GM12865 (cell line): ENCODE measurements at places on chromosomes 16 and 17.
A peak's percentile ranks its signal among the peaks of the same experiment; 100 is the strongest.

- DNase-seq, result no peak
Measured at GRCh38 chr17:69851736-69852135, 223.3 kb upstream of the KCNJ16 start.

DNA sequence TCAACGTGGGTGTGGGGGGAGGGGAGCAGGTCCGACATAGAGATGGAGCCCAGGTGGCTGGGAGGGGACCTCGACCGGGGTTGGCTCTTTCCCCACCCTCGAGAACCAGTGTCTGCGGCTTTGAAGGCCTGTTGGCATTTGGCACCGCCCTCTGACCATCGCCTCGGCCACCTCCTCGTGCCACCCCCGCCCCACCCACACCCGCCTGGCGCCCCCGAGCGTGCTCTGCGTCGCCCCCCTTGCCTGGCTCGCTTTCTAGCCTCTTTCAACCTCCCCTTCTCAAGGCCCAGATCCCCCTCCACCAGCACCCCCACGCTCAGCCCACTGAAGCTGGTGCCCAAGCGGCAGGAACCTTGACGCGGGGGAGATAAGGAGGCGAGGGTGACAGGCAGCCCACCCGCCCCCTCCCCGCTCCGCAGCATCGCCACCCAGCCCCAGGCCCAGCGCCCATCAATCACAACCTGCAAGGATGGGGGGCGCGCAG is 619 bp downstream of the CACNB1 start:
- peak; percentile 70 for DNase-seq

GRCh38 chr16:9797306-9797705 is 384.9 kb downstream of the GRIN2A start:
- DNase-seq, result no peak

GRCh38 chr17:46928467-46929261 is 5.7 kb downstream of the GOSR2 start:
- DNase-seq, result no peak

GRCh38 chr16:10738231-10739077 is 5.2 kb upstream of the NUBP1 start:
- DNase-seq, result peak; percentile 93

- no peak for DNase-seq
Measured at GRCh38 chr17:73478768-73479424, 165.3 kb downstream of the SDK2 start.

GRCh38 chr17:64130559-64131001 is 636 bp upstream of the ERN1 start:
- peak; percentile 80 for DNase-seq

DNA sequence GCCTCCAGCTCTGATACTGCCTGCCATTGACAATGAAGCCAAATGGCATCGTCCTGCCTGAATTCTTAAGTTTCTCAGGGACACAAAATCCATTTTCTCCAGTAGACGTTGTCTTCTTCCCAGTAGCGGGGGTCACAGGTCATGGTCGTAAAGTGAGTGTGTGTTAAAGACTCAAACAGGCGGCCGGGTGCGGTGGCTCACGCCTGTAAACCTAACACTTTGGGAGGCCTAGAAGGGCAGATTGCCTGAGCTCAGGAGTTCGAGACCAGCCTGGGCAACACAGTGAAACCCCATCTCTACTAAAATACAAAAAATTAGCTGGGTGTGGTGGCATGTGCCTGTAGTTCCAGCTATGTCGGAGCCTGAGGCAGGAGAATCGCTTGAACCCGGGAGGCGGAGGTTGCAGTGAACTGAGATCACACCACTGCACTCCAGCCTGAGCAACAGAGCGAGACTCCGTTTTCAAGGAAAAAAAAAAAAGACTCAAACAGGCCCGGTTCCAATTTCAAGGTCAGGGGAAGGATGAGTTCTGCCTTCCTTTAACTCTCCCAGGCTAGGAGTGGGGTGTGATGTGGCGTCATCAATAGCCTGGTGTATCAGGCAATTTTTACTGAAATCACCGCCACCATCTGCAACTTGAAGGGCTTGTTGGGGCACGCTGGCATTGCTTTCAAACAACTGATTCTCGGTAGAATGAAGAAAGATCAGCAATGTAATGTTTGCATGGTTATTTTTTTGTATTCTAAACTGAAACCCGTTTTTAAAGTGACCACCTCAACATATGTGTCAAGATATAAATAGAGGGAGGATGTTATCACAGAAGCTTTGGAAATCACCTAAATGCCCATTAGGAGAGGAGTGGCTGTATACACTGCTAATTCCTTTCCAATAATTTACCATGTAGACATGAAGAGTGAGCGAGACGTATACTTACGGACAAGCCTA is 91.0 kb downstream of the WSCD1 start:
- DNase-seq, result peak; percentile 50

DNA sequence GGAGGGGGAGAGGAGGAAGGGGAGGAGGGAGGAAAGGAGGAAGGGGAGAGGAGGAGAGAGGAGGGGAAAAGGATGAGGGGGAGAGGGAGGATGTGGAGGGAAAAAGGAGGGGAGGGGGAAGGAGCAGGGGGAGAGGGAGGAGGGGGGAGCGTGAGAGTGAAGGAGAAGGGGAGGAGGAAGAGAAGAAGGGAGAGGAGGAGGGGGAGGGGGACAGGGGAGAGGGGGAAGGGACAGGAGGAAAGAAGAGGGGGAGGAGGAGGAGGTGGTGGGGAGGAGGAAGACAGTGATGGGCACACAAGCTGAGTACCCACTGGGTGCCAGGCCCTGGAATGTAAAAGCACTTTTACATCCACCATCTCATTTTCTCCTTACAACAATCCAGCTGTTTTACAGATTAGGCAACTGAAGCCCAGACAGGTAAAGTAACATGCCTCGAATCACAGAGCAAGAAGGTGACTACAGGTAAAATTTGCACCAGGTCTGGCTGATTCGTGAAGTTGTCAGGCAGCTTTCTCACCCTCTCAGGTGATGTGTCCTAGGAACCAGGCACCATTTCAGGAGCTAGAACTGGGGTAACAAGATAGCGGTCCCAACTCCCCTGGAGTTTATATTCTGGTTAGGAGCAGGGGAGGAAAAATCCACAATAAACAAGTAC is 10.0 kb upstream of the LITAF start:
- no peak for DNase-seq

DNA sequence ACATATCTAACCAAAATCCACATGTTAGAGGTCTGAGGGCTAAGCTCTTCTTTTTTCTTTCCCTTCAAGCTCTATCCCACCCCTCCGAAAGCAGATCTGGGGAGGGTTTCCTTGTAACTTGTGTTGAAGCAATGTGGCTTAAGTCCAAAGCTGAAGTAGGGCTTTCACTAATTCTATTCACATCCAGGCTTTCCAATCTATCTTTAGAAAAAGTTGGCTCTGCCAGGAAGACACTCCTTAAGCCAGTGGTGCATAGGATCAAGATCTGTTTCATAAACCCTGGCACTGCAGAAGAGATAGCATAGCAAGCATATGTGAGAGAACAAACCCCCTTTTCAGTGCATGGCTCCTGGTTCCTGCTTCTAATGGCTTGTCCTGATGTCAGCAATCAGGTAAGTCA is 34.9 kb upstream of the DHX40 start:
- DNase-seq, result no peak

DNA sequence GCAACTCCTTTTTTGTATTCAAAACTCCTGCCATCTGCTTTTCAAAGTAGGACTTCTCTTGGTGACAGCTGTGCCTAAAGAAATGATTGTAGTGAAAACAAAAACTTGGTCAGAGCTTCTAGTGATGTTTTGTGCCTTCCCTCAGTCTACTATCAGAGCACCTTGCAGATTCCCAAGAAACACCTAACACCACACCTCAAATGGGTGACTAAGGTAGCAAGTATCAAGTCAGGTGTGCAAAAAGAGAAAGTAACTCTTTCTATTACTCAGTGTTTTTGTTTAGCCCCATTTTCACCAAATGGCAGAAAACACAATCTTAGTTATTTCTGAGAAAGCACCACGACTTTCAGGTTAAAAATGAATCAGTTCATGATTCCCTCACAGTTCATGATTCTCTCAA is 2.0 kb upstream of the PMFBP1 start:
- DNase-seq, result peak; percentile 10

- peak; percentile 70 for DNase-seq
Measured at GRCh38 chr17:40803617-40804082, 3.9 kb upstream of the KRT28 start.

DNA sequence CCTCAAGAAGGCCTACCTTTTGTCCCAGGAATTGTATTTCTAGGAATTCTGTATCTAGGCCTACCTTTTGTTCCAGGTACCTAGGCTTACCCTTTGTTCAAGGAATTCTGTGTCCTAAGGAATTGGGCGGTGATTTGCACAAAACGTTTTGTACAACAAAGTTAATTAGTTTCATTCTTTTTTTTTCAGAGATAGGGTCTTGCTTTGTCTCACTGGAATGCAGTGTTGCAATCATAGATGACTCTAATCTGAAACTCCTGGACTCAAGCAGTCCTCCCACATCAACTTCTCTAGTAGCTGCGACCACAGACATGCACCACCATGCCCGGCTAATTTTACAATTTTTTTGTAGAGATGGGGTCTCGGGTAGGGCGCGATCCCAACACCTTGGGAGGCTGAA is 7.0 kb downstream of the CDR2L start:
- DNase-seq, result no peak

DNA sequence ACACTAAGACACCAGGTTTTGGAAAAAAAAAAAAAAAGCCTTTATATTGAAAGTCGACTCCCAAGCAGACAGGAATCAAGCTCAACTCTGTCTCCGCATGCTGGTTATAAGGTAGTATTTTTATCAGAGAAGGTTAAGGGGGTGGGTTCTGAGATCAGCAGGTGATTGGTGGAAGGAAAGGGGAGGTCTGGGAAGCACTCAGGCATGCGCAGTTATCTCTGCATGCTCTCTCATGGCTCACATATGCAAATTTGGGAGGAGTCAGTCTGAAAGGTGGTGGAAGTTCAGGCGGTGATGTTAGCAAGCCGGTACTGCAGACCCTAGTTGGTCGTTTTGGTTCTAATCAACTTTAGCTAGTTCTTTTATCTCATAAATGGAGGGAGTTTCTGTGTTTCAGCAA is 357.6 kb upstream of the C16orf82 start:
- DNase-seq, result peak; percentile 9

GRCh38 chr16:15529673-15530072 is 95.3 kb downstream of the BMERB1 start:
- DNase-seq, result no peak

DNA sequence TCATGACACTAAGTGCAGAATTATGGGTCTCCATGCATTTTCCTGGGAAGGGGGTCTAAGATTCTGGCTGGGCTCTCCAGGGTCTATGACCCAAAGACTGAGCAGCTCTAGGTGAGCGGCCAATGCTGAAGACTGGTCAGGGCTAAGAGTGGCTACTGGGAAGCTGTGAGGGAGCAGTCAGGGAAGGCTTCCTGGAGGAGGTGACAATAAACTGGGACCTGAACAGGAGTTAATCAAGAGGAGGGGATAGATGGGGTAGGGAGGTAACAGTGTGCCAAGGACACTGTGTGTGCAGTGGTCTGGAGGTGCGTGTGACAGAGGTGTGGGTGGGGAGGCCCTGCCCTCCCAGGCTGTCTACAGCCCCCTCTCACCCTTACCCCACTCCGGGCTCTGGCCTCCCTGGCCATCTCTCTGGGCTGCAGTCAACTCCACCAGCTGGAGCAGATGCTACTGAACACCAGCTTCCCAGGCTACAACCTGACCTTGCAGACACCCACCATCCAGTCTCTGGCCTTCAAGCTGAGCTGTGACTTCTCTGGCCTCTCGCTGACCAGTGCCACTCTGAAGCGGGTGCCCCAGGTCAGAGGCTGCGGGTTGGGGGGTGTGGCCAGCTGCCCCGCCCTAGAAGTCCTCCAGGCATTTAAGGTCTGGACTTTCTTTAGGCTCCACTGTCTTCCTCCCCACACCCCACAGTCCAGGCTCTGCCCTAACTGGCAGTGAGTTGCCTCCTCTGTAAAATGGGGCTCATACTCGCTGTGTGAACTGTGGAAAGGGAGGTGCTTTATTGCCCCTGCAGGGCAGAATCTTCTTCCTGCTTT is 20.4 kb downstream of the ADGRG5 start:
- no peak for DNase-seq

DNA sequence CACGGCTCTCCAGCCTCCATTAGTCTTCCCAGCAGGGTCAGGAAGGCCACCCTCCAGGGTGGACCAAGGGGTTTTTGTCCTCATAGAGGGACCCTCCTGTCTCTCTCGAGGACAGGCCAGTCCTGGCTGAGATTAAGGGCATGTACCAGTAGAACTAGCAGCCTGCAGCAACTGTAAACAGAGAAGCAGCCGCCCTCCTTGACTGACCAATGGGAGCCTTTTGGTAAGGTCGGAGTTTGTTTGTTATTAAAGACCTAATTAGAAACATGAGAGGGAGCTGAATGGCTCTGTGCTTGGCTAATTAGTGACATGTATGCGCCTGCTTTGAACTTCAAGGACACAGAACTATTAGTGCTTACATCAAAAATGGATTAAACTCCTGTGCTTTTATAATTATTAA is 80.0 kb downstream of the CCDC182 start:
- no peak for DNase-seq

- DNase-seq, result no peak
Measured at GRCh38 chr17:20787281-20787680, 207.8 kb downstream of the CDRT15L2 start.

DNA sequence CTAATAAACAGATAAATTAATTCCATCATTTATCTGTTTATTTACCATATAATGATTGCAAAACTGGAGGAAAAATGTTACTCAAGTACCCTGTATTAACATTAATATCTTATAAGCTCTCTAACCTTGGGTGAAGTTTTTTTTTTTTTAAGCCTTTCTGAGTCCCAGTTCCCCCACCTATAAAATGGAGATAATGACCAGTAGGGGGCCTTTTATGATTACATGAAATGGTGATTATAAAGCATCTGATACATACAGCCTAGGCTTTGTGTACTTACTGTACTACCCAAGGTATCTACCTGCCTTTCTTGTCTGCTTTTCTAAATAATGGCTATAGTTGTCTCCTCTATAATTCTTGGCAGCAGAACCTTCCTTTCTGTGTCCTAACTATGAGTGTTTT is 22.6 kb downstream of the LRRC36 start:
- peak; percentile 24 for DNase-seq

DNA sequence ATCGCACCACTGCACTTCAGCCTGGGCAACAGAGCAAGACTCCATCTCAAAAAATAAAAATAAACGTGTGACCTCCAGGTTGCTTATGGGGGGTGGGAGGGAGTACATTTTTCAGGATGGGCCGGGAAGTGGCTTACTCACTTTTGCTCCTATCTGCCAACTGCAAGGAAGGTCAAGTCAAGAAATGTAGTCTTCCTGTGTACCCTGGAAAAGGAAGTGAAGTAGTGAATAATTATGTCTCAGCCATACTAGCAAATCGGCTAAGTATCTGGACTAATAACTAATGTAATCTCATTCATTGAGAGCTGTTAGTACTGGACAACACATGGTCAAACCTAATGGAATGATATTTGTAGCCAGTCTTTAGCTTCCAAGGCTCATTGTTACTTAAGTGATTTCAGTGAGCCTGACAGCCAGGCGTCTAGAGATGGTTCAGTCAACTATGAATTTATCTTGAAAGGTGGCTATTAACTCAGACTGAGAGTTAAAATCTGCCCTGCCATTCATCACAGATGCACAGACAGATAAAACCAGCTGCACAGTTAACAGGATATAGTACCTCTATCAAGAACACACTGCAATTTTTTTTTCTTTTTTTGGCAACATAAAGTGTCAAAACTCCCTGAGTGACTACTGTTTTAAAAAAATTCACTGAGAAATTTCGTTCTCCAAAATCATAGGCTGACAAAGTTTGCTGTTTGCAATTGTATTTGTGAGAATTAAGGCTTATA is 3.7 kb upstream of the TACO1 start:
- DNase-seq, result no peak

- DNase-seq, result no peak
Measured at GRCh38 chr16:51237207-51237606, 86.1 kb upstream of the SALL1 start.
